ENCODE measurements at places on chromosomes 3 and 15. TPM values are rescaled to one million over a fixed set of nuclear protein-coding genes. Genes with fewer than 3 reads are reported as not detected.

DNA sequence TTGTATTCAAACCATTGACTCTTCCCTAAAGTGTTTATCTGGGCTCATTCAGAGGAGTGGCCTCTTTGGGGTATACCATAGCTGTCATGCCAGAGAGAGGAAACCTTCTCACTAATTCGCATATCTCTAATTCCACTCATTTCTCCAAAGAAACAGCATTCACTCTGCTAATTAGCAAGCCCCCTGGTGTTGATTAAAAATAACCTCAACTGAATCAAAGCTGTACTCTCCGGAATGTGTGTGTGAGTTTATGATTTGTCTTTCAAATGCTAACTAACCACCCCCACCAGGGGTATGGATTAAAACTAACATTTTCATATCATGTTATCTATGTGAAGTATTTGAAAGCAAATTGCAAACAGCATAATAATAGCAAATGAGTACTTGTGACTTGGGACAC lies 45.5 kb downstream of the PAQR5 start:
- ATAC-seq: peak; percentile 20

- ATAC-seq: no peak
These were observed 8.5 kb downstream of the HTR3D start for GRCh38 chr3:184040010-184040409.

Gene STIMATE
- 29.6 TPM for total RNA-seq

Gene SEC61A1
- 146 TPM for total RNA-seq

GRCh38 chr3:28745916-28746617 lies 397.4 kb upstream of the AZI2 start:
- ATAC-seq: peak; percentile 65

Gene HRG
- total RNA-seq: 0.31 TPM

Gene SLC22A14
- total RNA-seq: 0.27 TPM

GRCh38 chr3:155286736-155287135 lies 6.7 kb downstream of the STRIT1 start:
- no peak for ATAC-seq

Gene OR4M2
- not detected for total RNA-seq

Gene RFC4
- 42.5 TPM for total RNA-seq

Gene BNC1
- 0.11 TPM for total RNA-seq

DNA sequence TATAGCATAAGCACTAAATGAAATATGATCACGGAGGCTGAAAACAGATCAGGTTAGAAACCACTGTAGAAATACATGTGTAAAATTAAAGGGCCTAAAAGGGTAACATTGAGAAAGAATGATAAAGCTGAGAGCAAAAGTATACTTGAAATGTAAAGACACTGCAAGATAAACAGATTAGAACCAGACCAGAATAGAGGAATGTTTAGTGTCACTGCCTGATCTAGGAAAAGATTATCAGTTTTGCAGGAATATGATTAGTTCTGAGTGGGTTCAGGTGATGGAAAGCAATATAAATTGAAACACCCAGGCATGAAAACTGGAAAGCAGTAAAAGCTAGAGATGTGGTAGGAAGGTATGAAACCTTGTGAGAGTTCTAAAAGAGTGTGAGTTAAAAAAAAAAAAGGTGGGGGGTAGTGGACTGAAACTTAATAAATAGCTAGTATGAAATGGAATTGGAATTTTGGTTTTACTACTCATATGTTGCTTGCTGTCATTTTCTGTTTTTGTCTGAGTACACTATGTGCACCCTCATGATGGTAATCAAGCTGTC lies 16.0 kb upstream of the C3orf38 start:
- ATAC-seq: no peak

GRCh38 chr15:98801234-98801561 lies 152.9 kb downstream of the IGF1R start:
- peak; percentile 62 for ATAC-seq

Gene LDHAL6B
- total RNA-seq: 1.1 TPM

- no peak for ATAC-seq
These were observed 609 bp downstream of the RNF13 start for GRCh38 chr3:149813367-149814281.

Gene ECE2
- 0.54 TPM for total RNA-seq

Gene CYP8B1
- 0.81 TPM for total RNA-seq

Gene CHRFAM7A
- total RNA-seq: 1.8 TPM

Gene YEATS2
- total RNA-seq: 98.9 TPM

GRCh38 chr15:26738996-26739395 lies 33.9 kb downstream of the GABRB3 start:
- no peak for ATAC-seq

Gene SLC2A2
- total RNA-seq: not detected

DNA sequence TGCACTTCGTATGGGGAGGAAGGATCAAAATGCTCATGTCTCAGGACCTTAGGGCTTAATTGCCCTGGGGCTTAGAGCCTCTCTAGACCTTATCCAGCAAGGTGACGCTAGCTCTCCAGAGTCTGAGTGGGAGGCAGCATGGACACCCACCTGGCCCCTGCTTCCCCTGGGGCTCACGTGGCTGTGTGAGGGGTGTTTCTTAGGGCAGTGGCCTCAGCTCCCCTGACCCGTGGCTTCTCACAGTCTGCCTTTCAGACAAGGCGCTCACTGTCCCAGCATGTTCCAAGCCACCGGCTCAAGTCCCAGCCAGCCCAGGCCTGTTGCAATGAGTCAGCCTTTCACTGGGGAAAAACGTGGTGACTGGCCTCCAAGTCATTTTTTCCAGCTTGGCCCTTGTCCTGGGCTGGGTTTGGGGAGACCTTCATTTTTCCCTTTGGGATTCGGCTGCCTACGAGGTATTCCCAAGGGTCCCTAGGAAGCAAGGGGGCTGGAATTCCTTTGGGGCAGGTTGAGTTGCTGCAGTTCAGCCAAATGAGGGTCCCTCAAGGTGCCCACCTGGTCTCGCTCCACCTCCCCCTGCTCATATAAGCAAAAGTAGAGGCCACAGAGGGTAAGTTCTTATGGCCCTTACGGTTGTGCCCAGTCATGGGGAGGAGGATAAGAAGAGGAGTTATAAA lies 15.7 kb downstream of the BHLHE40 start:
- ATAC-seq: peak; percentile 42

- ATAC-seq: peak; percentile 88
These were observed 38.6 kb downstream of the TMED3 start for GRCh38 chr15:79349525-79349924.

GRCh38 chr3:124313621-124314020 lies 321.7 kb upstream of the ROPN1 start:
- ATAC-seq: no peak

DNA sequence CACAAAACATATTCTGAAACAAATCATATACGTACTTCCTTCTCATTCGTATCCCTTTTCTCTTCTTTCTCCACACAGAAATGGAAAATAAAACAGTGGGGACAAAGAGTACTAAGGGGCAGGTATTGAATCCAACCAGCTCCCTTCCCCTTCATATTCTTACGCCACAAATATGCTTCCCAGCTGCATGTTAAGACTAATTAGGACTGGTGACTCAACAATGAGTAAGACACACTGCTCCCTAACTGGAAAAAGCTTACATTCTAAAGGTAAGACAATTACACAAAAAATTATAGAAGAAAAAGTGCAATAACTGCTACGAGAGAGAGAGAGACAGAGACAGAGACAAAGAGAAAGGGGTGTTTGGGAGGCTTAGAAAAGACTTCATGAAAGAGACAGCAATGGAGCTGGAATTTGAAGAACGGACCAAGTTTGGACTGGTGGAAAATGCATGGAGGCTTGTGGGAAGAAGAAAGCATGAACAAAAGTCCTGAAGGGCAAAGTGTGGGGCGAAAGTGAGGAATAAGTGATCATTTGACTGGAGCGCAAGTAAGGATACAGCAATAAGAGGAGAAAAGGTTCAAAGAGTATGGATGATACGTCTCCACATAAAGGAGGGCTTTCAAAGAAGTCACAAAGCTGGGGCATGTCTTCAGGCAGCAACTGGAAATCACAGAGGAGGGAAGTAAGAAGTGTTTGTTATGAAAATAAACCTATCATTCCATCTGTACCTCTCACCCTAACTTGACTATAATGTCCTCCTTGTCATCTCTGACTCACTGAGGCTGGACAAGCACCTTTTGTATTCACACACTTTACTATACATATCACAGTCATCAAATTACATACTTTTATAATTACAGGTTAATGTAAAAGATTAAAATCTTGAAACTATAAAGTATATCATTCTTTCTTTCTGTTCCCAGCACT lies 49.2 kb downstream of the RYK start:
- ATAC-seq: no peak

DNA sequence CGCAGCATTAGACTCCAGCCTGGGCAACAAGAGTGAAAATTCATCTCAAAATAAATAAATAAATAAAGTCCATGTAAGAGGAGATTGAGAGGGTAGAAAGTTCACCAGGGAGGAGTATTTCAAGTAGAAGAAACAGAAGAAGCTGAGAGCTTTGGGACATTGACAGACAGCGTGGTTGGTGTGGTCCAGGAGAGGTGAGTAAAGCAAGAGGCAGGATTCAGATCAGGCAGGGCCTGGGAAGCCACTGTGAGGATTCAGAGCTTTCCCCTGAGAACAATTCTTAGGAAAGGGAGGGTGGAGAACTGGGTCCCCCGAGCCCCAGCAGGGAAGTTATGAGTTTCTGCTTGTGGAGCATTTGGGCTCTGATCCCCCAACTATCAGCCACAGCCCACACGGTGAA lies 54.2 kb upstream of the AMOTL2 start:
- no peak for ATAC-seq

Gene ROPN1B
- total RNA-seq: 0.49 TPM

GRCh38 chr3:169809230-169809795 lies 3.4 kb upstream of the LRRIQ4 start:
- no peak for ATAC-seq

DNA sequence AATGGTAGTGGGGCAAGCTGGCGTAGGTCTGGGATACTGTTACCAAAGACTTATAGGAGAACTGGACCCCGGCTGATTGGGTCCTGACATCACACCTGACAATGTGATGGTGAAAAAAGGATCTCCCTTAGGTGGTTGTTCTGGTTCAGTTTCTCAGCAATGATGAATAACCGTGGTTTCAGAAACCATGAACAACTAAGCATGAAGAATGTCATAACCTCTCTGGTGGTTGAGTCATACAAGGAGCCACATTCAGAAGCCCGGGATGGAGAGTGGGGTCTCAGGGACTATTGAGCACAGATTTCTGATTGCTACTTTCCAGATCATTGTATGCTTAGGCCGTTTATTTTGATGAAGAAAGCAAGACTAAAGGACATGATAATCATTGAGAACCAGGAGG lies 17.4 kb downstream of the GPR160 start:
- ATAC-seq: no peak

DNA sequence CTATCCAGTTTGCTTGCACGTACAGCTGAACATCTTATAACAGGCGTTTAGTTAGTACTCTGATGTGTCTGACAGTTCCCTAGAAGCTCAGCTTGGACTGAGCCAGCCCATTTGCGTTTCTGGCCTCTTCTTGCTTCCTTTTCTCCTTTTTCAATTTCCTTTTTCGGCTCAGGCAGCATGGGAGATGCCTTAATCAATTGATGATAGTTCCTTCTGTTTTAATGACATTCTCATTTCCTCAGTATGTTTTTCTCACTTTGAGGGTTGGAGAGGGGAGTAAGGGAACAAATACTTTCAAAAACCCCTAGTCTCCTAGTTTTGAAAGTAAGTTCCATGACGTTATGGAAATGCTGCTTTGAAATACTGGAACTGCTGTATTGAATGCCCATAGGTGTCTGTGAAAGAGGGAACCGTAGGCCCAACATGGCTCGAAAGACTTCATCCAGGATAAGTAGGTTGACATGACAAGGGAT lies 18.9 kb downstream of the IL1RAP start:
- ATAC-seq: no peak

GRCh38 chr15:76312540-76313174 lies 1.4 kb upstream of the ETFA start:
- no peak for ATAC-seq

DNA sequence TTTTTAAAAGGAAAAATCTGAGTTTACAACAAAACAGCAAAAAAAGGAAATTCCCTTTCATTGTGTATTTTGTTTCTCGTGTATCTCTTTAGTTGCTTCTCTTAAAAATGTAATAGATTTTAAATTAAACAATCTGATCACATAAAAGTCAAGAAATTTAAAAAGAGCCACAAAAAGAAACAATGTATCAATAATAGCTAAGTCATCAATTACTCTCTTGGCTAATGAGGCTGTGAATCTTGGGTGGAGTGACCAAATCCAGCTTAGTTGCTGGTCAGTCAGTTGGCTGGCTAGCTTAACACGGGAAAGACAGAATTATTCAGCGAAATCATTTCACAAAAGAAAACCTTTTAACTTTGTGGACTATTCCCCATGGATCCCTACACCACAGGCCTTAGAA lies 3.2 kb downstream of the SFMBT1 start:
- ATAC-seq: no peak

- no peak for ATAC-seq
These were observed 116.7 kb upstream of the PLCL2 start for GRCh38 chr3:16768014-16768413.

Gene RPL35A
- 2,201 TPM for total RNA-seq

GRCh38 chr3:87350367-87351199 lies 74.2 kb upstream of the POU1F1 start:
- ATAC-seq: peak; percentile 81

Gene C15orf40
- 23.0 TPM for total RNA-seq

Gene TF
- 5.5 TPM for total RNA-seq

DNA sequence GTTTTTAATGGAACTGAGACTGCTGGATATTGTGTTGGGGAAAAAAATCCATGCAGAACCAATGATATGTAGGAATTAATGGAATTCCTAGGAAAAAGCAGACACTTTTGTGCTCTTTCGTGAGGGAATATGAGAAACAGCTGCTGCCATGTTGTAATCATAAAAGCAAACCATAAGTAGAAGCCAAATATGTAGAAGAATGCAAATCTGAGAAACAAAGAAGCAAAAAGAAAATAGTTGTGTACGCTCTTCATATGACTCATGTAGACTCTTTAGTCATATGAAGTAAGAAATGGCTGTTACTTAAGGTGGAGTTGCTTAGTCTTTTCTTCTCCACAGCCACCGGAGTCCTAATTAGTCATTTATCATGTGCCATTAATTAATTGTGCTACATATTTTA lies 298.6 kb upstream of the ZNF717 start:
- ATAC-seq: no peak

- no peak for ATAC-seq
These were observed 552.6 kb downstream of the NSUN3 start for GRCh38 chr3:94615275-94616065.

DNA sequence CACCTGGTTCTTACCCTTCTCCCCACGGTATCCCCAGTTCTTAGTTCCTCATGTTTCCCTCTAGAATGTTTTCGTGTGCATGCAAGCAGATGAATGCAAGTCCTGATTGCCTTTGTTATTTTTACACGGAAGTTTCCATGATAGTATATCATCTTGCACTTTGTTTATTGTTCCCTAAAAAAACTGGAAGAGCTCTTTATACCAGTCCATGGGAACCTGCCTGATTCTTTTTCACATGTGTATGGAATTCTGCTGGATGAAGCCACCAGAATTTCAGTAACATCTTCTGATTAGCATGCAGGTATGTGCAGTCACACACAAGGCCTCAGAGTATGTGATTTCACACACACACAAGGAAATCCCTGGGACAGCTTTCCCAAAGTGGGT lies 16.0 kb upstream of the LRRK1 start:
- no peak for ATAC-seq

Gene KCNMB2
- total RNA-seq: 2.0 TPM

Gene SYNPR
- 1.9 TPM for total RNA-seq

Gene CD200
- total RNA-seq: 69.0 TPM

GRCh38 chr3:189978753-189979152 lies 141.9 kb downstream of the P3H2 start:
- no peak for ATAC-seq

All from motor neuron (in vitro differentiated cells).